Muscle of leg (tissue), 16 donors: ENCODE measurements at places on chromosomes 13 and 19.

- DNase-seq, result no peak
These were observed 3.1 kb downstream of the TSC22D1 start for GRCh38 chr13:44573071-44573470.

GRCh38 chr19:33197591-33198000 lies 3.5 kb downstream of the LRP3 start:
- no peak for DNase-seq

- DNase-seq, result no peak
These were observed 41.1 kb downstream of the TMTC4 start for GRCh38 chr13:100633461-100633860.

- DNase-seq, result peak; percentile 57
These were observed 68.3 kb upstream of the NPAS1 start for GRCh38 chr19:46951171-46951986.

GRCh38 chr13:106246242-106246641 lies 289.2 kb downstream of the EFNB2 start:
- DNase-seq, result no peak

DNA sequence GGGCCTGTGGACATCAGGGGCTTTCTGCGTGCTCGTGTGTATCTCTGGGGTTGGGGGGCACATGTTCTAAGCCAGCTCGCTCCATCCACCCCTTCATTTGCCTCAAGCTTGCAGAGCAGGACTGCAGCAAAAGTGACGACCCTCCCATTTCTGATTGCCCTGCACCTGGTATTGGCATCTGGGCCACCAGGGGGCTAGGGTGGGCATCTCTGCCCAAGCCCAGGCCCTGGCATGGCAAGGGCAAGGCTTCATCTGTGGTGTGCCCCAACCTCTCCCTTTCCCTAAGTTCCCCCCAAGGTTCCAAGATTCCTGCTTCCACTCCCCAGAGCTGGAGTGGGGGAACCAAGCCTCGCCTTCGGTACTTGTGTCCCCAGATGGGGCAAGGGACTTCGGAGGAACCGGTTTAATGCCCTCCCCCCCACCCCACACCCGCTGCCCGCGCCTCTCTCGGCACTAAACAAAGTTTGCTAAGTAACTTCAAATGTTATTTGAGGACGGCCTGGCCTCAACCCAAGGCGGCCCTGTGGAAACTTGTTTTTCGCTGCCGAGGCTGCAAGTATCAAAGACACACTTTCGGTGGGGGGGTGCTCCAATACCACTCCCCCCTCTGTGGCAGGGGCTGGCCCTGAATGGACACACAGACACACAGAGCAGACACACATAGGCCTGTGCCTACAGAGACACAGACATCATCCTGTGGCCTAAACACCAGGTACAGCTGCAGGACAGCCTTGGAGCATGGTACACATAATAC lies 12.2 kb downstream of the NFIX start:
- DNase-seq, result peak; percentile 83

- DNase-seq, result no peak
These were observed 700.7 kb downstream of the DIAPH3 start for GRCh38 chr13:59463023-59463422.

DNA sequence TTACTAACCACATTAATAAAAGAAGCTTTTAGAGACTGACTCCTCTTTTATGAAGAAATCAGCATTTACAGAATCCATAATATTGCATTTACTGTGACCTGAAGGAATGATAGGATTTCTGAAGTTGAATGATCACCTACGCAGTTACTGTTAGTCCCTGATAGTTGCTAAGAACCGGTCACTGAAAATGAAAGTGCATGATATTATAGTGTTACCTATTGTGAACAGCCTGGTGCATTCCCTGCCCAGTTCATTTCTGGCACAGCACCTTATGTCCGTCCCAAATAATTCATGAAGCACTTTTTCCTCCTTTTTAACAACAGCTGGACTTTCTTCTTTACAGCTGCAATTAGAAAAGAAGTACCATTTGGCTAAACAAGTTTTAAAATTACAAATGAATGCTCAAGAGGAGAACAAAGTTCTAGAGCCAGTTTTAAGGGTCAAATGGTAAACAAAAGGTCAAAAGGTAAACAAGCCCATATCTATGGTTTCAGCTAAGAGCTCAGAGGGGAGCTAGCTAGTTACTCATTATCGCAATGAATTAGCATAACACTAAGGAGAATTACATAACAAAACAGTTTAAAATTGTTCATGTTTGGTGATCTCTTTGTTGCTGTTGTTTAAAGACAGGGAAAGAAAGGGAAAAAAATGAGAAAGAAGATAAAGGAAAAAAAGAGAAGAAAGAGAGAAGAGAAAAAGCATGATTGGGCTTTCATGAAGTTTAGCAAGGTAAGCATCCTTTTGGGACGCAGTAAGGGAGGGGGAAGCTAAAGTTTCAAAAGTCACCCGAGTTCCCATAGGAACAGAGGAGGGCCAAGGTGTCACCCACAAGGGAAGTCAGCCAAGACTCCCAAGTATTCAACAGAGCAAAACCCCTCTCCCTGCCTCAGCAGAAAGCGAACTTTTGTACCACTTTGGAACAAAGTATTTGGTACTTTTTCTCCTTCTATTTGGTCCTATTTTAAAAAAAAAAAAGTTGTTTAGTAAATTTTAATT lies 50.2 kb downstream of the FLT3 start:
- no peak for DNase-seq

GRCh38 chr19:39768334-39768733 lies 10.3 kb upstream of the LEUTX start:
- DNase-seq, result no peak

DNA sequence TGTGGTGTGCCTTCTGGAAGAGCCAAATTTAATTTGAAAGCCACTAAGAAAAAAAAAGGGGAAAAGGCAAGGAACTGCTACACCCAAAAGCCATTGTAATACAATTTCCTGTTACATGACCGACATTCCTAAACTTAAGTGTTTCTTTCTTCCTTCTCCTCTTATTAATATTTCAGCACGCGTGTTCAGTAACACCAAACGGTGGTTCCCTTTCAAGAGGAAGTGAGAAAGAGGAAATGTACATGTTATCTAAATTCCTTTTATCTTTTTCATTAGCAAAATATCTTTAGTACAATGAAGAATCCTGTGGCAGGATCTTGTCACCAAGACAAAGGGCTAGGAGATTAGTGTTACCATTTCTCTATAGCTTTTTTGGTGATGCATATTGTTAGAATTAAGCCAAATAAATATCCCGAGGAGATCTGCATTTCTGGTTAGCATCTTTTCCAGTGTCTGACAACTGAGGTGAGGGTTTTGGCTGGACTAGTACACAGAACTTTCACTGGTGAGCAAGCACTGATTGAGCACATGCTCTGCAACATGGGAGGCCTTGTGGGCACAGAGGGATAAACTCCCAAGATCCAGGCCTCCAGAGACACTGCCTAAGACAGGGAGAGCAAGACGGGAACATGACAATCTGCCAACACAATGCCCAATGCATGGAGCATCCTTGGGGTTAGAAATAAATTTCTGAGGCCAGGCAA lies 22.1 kb downstream of the LATS2 start:
- no peak for DNase-seq

- no peak for DNase-seq
These were observed 4.8 kb upstream of the ANGPTL8 start for GRCh38 chr19:11234486-11235075.

DNA sequence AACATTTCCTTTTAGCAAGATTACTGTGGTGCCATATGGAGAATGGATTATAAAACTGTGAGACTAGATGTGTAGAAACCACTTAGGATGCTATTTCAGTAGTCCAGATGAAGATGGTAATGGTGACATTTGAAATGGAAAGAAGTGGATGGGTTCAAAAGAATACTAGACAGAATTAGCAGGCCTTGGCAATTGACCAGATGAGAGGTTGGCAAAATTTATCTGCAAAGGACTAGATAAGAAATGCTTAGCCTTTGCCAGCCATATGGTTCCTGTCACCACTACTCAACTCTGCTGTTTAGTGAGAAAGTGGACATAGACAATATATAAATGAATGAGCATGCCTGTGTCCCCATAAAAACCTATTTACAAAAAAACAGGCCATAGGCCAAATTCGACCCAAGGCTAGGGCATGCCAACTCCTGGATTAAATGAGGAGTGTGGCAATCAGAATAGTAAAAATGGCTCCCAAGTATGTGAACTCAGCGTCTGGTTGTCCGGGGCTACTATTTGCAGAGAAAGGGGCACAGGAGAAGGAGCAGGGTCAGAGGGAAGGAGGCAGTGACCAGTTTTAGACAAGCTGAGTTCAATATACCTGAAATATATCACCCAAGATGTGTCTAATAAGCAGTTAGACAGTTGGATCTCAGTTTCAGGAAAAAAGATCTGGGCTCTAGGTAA lies 98.4 kb downstream of the ENOX1 start:
- no peak for DNase-seq

DNA sequence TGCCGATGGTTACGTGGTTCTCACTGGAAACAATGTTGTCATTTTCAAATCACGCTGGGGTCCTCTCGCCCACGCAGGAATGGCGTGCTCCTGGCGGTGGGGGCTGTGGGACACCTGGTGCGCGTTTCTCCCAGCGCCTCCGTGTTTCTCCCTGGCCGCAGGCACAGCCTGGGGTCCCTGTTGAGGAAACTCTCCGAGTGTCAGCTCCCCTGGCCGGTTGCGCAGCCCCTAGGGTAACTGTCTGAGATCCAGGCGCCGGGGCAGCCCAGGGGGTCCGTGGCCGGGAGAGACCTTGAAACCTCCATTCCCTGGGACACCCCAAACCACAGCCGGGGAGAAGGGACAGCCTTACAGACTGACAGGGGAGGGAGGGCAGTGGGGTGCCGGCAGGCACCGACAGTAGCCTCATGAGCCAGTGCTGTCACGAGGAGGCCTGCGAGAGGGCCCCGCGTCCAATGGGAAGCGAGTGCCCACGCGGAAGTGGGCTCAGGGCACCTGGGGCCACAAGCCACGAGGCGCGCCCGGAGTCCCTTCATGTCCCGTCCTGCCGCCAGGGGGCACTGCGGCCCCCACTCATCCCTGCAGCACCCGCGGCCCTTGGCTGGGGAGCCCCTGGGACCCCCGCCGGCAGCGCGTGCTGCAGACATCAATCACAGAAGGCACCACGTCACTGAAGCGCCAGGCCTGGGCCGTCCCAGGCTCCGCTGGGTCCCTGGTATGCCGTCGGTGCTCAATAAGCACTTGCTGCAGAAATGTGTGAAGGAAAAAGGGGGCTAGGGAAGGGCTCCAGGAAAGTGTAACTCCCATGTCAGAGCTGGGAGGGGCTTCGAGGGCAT lies 9.5 kb downstream of the ADAMTSL5 start:
- peak; percentile 36 for DNase-seq

GRCh38 chr13:106361621-106362020 lies 173.8 kb downstream of the EFNB2 start:
- no peak for DNase-seq

DNA sequence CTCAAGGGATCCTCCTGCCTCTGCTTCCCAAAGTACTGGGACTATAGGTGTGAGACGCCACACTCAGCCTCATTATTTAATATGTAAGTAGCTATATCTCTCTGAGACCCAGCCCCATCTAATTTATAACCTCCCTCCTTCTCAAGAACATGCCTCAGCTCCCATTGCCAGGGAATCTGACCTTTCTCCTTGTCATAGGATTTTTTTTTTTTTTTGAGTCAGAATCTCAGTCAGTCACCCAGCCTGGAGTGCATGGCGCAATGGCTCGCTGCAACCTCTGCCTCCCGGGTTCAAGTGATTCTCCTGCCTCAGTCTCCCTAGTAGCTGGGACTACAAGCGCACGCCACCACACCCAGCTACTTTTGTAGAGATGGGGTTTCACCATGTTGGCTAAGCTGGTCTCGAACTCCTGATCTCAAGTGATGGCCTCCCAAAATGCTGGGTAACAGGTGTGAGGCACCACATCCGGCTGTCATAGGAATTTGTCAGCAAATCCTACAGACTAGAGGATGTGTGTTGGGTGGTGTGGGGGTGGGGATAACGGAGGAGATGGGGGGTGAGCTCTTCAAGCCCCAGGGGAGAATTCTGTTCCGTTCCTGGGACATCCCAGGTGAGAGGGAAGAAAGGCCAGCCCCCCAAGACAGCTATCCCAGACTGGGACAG lies 5.1 kb upstream of the EPS8L1 start:
- DNase-seq, result no peak

DNA sequence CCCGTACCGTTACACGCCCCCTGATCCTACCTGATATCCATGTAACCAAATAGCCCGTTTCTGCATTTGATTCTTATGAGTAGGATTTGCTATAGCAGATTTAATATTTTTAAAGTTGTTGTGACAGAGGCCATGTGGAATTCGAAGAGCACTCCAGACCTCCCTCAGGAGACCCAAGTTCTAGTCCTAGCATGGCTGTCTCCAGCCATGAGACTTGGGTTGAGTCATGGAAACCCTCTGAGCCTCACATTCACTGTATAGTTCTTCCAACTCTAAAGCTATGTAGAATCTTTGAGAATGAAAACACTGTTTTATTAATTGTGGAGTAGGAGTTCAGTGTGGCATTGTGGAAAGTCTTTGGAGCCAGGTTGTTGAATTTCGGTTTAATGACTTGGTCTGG lies 8.0 kb upstream of the GPR183 start:
- DNase-seq, result no peak

DNA sequence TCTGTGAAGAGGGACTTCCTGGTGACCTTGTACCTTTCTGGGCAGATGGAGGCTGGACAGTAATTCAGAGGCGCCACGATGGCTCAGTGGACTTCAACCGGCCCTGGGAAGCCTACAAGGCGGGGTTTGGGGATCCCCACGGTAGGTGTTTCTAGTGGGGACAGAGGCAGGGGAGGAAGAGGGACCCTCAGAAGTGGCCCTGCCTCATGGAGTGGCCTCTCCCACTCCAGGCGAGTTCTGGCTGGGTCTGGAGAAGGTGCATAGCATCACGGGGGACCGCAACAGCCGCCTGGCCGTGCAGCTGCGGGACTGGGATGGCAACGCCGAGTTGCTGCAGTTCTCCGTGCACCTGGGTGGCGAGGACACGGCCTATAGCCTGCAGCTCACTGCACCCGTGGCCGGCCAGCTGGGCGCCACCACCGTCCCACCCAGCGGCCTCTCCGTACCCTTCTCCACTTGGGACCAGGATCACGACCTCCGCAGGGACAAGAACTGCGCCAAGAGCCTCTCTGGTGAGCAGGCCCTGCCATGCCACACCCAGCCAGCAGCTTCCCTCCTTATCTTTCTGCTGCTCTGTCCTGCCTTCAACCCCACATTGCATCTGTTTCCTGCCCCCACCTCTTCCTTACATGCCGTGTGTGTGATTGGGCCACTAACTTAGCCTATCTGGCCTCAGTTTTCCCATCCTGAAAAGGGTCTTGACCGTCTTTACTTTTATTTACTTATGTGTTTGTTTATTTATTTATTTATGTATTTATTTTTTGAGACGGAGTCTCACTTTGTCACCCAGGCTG lies 7.3 kb downstream of the ANGPTL4 start:
- no peak for DNase-seq
